Islet precursor cell (in vitro differentiated cells): ENCODE measurements at places on chromosomes 5 and 9.

DNA sequence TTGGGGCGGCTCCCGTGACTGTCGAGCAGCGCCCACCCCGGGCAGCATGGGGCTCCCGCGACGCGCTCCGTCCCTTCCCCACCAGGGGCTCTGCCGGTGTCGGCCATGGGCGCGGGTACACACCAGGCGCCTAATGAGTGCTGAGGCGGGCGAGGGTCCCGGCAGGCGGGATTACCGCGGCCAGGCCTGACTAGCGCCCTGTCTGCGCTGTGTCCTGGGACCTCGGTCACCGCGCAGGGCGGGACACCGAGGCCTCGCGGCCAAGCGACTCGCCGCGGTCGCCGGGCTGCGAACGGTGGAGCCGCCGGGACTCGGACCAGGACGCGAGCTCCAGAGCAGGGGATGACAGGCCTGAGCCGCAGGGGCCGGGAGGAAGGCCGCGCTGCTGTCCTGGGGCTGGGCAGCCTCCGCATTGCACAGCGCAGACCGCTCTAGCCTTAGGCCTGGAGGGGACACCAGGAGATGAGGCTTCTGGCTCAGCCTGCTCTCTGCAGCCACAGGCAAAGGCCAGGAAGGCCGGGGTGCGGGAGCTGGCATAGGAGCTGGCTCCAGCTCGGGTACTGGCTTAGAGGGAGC is 14.1 kb downstream of the LCN10 start:
- DNase-seq = peak; percentile 81

- no peak for DNase-seq
Measured at GRCh38 chr5:61669531-61669930, 337.5 kb downstream of the ZSWIM6 start.

DNA sequence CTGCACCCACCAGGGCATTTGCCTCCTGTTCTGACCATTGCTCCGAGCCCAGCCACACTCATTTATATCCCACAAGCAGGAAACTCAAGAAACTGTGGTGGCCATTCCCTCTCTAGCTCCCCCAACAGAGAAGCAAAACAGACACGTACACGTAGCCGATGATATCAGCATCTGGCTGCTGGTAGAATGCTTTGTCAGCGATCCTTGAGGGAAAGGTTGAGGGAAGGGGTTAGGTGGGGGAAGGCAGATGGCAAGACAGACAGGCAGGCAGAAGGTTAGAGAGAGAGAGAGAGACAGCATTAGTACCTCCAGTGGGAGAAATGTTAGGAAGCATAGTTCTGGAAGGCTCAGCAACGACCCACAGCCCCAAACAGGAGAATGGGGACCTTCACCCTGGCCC is 7.8 kb downstream of the HIGD2A start:
- DNase-seq = peak; percentile 68

- no peak for DNase-seq
Measured at GRCh38 chr9:135461936-135462335, 17.6 kb upstream of the PPP1R26 start.

DNA sequence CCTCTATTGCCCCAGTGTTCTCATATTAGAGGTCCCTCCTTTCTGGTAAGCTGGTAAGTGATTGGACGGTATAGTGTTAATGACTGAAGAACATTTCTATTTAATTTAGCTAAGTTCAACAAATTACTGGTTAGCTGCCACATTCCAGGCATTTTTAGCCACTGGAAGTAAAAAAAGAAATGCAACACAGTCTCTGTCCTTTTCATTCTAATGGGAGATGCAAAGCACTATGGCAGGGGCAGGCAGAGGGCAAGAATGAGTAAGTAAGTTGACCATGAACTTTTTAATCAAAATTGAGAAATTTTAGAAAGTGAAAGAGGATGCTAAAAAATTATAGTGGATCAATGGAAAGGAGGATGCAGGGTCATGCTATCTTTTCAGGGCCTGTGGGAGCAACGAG is 137.4 kb downstream of the GPBP1 start:
- DNase-seq = no peak
